ENCODE measurements at places on chromosomes 13 and 19. TPM values are rescaled to one million over a fixed set of nuclear protein-coding genes. Genes with fewer than 3 reads are reported as not detected.

ZNF541 gene
- 0.13 TPM for total RNA-seq

PALM3 gene
- 0.12 TPM for total RNA-seq

RRAS gene
- 44.3 TPM for total RNA-seq

USPL1 gene
- 10.3 TPM for total RNA-seq

SOHLH2 gene
- 0.93 TPM for total RNA-seq

LILRA1 gene
- total RNA-seq, result not detected

WDR88 gene
- total RNA-seq, result not detected

ZNF419 gene
- 12.9 TPM for total RNA-seq

ARHGEF1 gene
- 29.1 TPM for total RNA-seq

NR1H2 gene
- total RNA-seq, result 79.9 TPM

FEM1A gene
- 7.1 TPM for total RNA-seq

CCDC169 gene
- 4.4 TPM for total RNA-seq

ASF1B gene
- 12.6 TPM for total RNA-seq

LSM7 gene
- 99.2 TPM for total RNA-seq

KATNAL1 gene
- total RNA-seq, result 20.7 TPM

NCCRP1 gene
- not detected for total RNA-seq

MEDAG gene
- 183 TPM for total RNA-seq

DAND5 gene
- total RNA-seq, result 0.13 TPM

CATSPERD gene
- not detected for total RNA-seq

RNF113B gene
- total RNA-seq, result not detected

TNNI3 gene
- total RNA-seq, result not detected

BST2 gene
- total RNA-seq, result 28.2 TPM

RXFP2 gene
- total RNA-seq, result not detected

NKPD1 gene
- total RNA-seq, result 0.06 TPM

CFD gene
- 0.79 TPM for total RNA-seq

JAK3 gene
- 2.2 TPM for total RNA-seq

ZNF443 gene
- total RNA-seq, result 2.5 TPM

PRODH2 gene
- not detected for total RNA-seq

PRKCG gene
- total RNA-seq, result 0.19 TPM

NMRK2 gene
- not detected for total RNA-seq

NTF4 gene
- not detected for total RNA-seq

LHFPL6 gene
- total RNA-seq, result 87.6 TPM
